ENCODE measurements at places on chromosomes 11 and 22.

- DNase-seq, result no peak
These were observed 59.6 kb downstream of the LRRC32 start for GRCh38 chr11:76610871-76611475.

DNA sequence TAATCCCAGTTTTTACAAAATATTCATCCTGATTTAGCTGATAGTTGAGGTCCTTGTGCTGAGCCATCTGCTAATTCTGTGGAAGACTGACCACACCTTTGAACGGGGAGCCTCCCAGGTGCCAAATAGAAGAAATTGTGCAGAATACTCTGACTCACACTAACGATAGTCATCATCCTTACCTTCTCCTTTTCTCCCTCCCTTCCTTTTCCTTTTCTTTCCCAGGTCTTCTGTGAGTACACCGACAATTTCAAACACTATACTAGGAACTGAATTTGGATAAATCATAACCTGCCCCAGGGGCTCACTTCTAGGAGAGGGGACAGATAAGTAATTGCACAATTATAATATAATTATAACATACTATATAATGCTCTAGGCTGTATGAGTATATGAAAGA, 73.1 kb upstream of the CTSC start:
- DNase-seq, result no peak

DNA sequence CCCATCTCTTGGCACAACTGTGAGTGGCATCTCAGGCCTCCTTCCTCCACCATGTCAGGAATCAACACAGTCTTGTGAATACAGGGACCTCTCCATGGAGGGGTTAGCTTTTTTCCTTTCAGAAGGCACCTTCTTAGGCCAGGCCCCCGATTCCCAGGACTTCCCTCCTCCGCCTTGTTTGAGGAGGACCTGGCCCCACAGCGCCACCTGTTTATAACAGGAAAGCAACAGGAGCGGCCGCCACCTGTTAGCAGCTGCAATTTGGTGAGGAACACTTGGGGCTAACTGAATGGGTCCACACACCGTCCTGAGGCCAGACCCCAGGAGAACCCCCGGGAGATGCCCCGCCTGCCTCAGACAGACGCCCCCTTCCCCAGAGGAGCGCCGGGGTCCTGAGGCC, 3.8 kb upstream of the PKP3 start:
- DNase-seq, result no peak

- no peak for DNase-seq
These were observed 36.8 kb downstream of the OR10A6 start for GRCh38 chr11:7894251-7894650.

DNA sequence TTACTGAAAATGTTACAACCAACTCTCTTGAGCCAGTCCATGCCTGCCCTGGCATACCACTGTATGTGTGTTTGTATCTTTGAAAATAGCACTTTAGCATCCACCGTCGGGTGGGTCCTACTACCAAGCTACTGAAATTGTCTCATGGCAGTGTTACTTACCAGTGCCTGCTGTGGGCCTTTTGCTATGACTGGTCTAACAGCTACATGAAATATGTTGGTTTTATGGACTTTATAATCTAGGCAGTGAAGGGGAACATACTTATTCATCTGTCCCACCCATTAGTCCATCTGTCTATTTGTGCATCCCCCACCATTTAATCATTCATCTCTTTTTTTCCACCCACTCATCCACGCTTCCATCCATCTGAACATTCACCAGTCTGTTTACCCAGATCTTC, 106.0 kb downstream of the NAV2 start:
- DNase-seq, result no peak

DNA sequence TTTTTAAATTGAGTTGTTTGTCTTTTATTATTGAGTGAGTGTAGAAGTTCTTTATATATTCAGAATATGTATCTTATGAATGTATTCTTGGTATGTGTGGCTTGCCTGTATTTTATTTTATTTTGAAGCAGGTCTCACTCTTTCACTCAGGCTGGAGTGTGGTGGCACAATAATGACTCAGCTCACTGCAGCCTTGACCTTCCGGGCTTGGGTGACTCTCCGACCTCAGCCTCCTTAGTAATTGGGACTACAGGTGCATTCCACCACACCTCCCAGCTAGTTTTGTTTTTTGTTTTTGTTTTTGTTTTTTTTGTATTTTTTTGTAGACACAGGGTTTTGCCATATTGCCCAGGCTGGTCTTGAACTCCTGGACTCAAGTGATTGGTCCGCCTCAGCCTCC, 24.5 kb upstream of the MPPED2 start:
- DNase-seq, result no peak

- DNase-seq, result no peak
These were observed 132.3 kb upstream of the PARVA start for GRCh38 chr11:12245091-12245490.

GRCh38 chr11:134679592-134679991, 267.6 kb upstream of the B3GAT1 start:
- DNase-seq, result no peak

DNA sequence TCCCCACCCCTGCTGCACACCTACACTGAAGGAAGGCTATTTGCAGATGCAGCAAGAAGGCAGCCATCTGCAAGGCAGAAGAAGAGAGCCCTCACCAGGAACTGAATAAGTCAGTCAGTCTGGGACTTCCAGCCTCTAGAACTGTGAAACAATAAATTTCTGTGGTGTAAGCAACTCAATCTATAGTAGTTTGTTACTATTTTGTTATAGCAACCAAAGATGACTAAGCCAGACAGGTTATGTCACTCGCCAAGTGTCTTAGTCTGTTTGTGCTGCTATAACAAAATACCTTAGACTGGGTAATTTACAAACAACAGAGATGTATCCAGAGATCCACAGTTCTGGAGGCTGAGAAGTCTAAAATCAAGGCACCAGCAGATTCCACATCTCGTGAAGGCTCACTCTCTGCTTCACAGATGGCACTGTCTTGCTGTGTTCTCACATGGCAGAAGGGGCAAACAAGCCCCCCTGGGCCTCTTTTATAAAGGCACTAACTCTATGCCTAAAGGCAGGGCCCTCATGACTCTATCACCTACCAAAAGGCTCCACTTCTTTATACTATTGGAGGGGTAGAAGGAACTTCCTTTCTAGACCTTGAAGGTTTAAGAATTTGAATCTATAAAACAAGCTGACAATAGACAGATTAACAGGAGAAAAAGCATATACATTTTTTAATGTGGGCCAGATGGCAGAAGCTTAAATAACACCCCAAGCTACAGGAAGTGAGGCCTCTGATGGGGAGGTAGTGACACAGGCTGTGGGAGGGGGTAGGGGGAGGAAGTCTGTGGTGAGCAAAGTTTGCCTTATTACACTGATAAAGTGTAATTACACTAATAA, 12.3 kb downstream of the APOL6 start:
- peak; percentile 32 for DNase-seq

DNA sequence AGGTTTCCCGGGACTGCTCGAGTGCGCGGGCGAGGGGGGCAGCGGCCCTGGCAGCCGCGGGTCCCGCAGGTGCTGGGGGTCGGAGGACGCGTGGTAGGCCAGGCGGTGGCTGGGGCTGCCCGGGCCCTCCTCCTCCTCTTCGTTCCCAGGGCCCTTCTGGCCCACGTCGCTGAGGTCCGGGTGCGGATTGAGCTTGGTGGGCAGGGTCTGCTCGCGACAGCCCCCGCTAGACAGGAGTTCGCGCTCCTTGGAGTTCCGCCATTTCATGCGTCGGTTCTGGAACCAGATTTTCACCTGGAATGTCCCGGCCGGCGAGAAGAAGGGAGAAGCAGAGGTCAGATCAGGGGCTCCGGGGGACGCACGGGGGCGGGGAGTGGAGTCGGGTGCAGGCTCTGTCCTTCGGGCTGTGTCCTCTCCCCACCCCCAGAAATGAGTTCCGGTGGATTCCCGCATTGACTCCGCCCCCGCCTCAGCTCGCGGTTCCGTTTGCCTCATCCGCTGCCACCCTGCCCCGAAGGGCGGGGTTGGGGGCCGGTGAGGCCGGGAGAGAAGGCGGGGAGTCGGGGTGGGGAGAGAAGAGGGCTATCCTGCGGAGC, 3.9 kb downstream of the DBX1 start:
- DNase-seq, result no peak

DNA sequence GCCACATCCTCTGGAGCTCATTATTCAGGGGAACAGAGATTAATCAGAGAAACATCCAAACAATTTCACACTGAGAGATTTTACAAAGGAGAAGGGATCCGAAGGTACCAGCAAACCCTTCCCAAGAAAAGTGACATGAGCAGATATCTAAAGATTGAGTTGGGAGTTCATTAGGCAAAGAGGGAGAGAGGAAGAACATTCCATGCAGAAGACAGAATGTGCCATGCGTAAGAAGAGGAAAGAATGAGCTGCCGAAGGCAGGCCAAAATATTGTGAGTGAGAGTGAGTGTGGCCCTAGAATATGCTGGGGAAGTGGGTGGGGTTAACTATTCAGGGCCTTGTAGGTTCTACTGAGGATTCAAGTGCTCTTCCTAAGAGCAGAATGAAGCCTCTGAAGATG, 50.0 kb upstream of the LYVE1 start:
- DNase-seq, result no peak

- DNase-seq, result no peak
These were observed 33.8 kb upstream of the OLFML1 start for GRCh38 chr11:7451520-7451919.

DNA sequence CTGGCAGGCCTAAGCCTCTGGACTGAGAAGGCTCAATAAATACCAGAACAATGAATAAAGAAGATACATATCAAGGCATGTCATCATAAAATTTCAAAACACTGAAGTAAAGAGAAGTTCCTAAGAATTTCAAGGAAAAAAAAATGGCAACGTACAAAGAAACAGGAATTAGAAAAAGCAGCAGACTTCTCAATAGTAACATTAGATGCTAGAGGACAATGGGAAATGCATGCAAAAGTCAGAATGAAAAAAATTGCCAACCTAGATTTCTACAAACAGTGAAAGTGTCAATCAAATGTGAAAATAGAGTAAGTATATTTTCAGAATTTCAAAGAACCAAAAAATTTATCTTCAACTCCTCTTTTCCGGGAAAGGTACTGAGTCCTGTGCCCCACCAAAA, 125.0 kb downstream of the KCNC1 start:
- no peak for DNase-seq

DNA sequence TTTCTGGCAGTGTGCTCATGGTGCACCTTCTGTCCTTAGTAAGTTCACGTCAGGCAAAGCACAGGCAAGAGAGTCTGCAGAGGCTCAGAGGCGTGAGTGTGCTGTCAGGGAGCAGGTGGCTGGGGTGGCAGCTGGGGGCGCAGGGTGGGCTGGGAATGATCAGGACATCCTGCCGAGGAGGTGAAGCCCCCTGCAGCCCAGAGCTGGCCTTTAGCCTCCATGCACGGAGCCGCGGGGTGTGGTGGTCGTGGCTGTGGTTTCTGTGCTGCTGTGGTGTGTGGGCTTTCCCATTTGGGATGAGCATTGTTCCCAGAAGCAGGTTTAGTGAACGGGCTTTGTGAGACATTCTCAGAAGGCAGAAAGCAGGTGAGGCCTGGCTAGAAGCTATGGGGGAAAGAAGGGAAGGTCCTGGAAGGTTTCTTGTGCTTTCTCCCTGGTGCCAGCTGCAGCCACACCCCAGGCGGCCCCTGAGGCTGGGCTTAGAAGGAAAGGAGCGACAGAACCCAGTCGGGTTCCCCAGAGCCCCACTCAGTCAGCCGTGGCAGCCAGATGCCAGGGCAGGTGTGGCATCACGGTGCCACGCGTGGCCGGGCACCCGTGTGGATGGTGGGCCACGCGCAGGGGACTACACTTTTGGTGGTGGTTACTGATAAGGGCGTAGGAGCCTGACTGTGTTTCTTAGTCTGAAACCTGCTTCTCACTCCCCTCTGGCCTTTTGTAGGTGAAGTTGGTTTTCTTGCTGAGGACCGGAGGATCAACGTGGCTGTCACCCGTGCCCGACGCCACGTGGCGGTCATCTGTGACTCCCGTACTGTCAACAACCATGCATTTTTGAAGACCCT, 32.0 kb downstream of the IGHMBP2 start:
- DNase-seq, result no peak

DNA sequence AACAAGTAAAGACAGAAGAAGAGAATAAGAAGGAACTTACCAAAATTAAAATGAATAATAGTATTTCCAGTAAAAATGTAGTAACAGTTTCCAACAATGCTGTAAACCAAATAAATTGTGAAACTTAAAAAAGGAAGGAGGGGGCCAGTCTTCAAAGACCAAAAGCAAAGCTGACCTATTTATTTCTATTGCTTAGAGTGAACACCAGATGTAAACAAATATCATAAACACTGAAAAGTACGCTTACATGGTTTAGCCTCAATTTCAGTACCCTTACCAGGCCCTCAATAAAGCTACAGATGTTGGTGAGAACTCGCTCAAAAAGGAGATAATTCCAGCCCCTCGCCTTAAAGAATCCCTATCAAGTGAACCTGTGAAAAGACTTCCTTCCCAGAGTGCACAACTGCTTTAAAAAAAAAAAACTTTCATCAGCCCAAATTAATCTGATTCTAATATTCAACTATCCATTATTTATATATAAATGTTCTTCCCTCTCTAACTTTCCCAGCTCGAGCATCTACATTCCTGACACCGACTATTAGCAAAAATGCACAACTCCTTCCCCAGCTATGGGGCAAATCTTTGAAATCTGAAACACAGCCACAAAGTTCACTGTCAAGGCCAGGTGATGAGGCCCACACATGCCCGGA, 2.4 kb downstream of the PHF21A start:
- peak; percentile 35 for DNase-seq

GRCh38 chr11:117179048-117179999, 781 bp downstream of the SIDT2 start:
- no peak for DNase-seq

GRCh38 chr22:30186510-30186909, 60.0 kb downstream of the LIF start:
- DNase-seq, result no peak

DNA sequence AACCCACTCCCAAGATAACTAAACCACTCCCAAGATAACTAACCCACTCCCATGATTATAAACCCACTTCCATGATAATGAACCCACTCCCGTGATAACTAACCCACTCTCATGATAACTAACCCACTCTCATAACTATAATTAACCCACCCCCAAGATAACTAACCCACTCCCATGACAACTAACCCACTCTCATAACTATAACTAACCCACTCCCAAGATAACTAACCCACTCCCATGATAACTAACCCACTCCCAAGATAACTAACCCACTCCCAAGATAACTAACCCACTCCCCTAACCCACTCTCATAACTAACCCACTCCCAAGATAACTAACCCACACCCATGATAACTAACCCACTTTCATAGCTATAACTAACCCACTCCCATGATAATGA, 30.1 kb upstream of the CELSR1 start:
- no peak for DNase-seq

GRCh38 chr11:128261011-128261421, 326.3 kb downstream of the ETS1 start:
- DNase-seq, result no peak

GRCh38 chr22:22376352-22376706, 131.7 kb downstream of the VPREB1 start:
- DNase-seq, result no peak

DNA sequence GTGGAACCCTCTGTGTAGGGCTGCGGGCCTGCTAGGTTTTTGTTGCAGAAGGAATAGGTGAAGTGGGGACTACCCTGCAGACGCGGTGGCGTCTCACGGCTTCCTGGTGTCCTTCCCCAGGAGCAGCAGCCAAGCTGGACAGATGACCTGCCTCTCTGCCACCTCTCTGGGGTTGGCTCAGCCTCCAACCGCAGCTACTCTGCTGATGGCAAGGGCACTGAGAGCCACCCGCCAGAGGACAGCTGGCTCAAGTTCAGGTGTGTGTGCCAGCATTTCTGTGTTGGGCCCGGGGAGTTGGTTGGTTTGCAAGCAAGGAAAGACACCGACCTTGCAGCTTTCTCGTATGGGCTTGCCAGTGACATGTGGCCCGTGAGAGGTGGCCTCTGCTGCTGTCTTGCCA, 15.3 kb downstream of the TAB1 start:
- DNase-seq, result no peak
